Temporal lobe (tissue), 4 donors: ENCODE measurements at places on chromosomes 13 and 19. TPM values are rescaled to one million over a fixed set of nuclear protein-coding genes. Genes with fewer than 3 reads are reported as not detected.

CARM1 gene
- total RNA-seq: 17.9 TPM

ZNF320 gene
- total RNA-seq: 27.3 TPM

PMIS2 gene
- total RNA-seq: not detected

FTL gene
- total RNA-seq: 634 TPM

DOCK9 gene
- 137 TPM for total RNA-seq

C3 gene
- total RNA-seq: 8.9 TPM

BEST2 gene
- total RNA-seq: under 0.01 TPM

TMEM86B gene
- total RNA-seq: 0.98 TPM

CEACAM7 gene
- total RNA-seq: not detected

TMEM190 gene
- 0.49 TPM for total RNA-seq

CAPN12 gene
- total RNA-seq: 0.25 TPM

PCDH20 gene
- 7.6 TPM for total RNA-seq

MARCHF2 gene
- 22.4 TPM for total RNA-seq

VSTM2B gene
- total RNA-seq: 15.5 TPM

PRR19 gene
- 3.0 TPM for total RNA-seq

UGGT2 gene
- total RNA-seq: 47.2 TPM

ZNF626 gene
- 29.3 TPM for total RNA-seq

CYP4F22 gene
- 0.25 TPM for total RNA-seq

NANOS3 gene
- 3.0 TPM for total RNA-seq

LYL1 gene
- total RNA-seq: 1.2 TPM

SETDB2 gene
- total RNA-seq: 14.0 TPM

ZNF772 gene
- total RNA-seq: 44.0 TPM

COL4A1 gene
- 64.4 TPM for total RNA-seq

VAV1 gene
- total RNA-seq: 0.98 TPM

FUT2 gene
- under 0.01 TPM for total RNA-seq

IZUMO4 gene
- total RNA-seq: 3.0 TPM

GPR4 gene
- 0.25 TPM for total RNA-seq

ZNF534 gene
- total RNA-seq: 2.7 TPM

SULT2B1 gene
- total RNA-seq: not detected

SSC5D gene
- total RNA-seq: 0.25 TPM

ZNF420 gene
- 31.5 TPM for total RNA-seq

NCCRP1 gene
- total RNA-seq: not detected

RNASEH2B gene
- 157 TPM for total RNA-seq

ZNF723 gene
- total RNA-seq: not detected

SLC1A6 gene
- total RNA-seq: 37.9 TPM

NCR1 gene
- not detected for total RNA-seq

LSM14A gene
- 79.4 TPM for total RNA-seq

ZNF730 gene
- total RNA-seq: 14.8 TPM
